ENCODE measurements at places on chromosomes 1 and 21.

DNA sequence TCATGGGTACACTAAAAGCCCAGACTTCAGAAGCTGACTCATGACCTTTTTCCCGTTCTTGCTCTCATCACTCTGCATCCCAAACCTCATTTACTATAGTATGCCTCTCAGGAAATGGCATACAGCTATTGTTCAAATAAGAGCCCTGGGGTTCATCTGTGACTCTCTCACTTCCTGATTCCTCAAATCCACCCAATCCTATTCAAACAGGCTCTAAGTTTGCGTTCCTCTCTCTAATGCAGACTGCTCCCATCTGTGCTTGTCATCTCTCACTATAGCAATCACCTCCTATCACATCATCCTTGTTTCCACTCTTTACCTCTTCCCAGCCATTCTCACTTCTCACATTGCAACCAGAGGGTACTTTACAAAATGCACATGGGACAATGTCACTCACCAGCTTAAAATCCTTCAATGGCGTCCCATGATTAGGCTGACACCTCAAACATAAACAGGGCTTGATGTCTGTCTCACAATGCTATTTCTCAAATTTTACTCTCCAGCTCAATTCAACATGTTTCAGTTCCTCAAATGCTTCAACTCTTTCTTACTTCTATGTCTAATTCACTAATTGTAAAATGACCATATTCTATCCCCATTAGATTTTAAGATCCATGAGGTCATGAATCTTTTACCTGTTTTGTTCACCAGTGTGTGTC lies 408.4 kb downstream of the NTNG1 start:
- H3K4me3 ChIP-seq, result no peak overlapping the region
- H3K27me3 ChIP-seq, result no peaks in the 10 kb centered on the region
- no peak overlapping the region for H3K27ac ChIP-seq
- DNase-seq, result no peak
- no peaks in the 10 kb centered on the region for H3K36me3 ChIP-seq

GRCh38 chr1:181503171-181503810 lies 20.0 kb downstream of the CACNA1E start:
- H3K27me3 ChIP-seq, result no peaks in the 10 kb centered on the region
- DNase-seq, result no peak
- H3K27ac ChIP-seq, result no peak overlapping the region
- no peaks in the 10 kb centered on the region for H3K4me1 ChIP-seq
- H3K36me3 ChIP-seq, result no peaks in the 10 kb centered on the region

GRCh38 chr1:219099307-219099706 lies 74.4 kb upstream of the LYPLAL1 start:
- H3K4me3 ChIP-seq, result no peak overlapping the region
- no peak for DNase-seq
- no peaks in the 10 kb centered on the region for H3K4me1 ChIP-seq
- no peak overlapping the region for H3K27ac ChIP-seq
- no peaks in the 10 kb centered on the region for H3K27me3 ChIP-seq
- H3K36me3 ChIP-seq, result no peaks in the 10 kb centered on the region

DNA sequence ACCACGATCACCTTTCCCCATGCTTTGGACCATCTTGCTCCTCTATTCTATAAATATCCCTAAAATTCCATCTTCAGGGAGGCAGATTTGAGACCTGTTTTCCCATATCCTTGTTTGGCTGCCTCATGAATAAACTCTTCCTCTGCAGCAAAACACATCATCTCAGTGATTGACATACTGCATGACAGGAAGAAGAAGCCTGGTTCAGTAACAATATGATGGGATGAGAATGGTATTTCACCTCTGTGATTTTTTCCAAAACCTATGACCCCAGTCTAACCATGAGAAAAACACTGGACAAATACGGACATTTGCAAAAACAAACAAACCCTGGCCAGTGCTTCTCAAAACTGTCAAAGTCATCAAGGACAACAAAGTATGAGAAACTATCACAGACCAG lies 53.8 kb upstream of the ZSWIM5 start:
- H3K4me1 ChIP-seq, result peaks cover 13% of the 10 kb centered on the region
- peak overlapping the region; percentile 20 for H3K27ac ChIP-seq
- DNase-seq, result no peak
- H3K36me3 ChIP-seq, result no peaks in the 10 kb centered on the region

GRCh38 chr1:84504580-84505492 lies 1.4 kb upstream of the SPATA1 start:
- peak overlapping the region; percentile 98 for H3K4me3 ChIP-seq
- peaks cover 41% of the 10 kb centered on the region for H3K4me1 ChIP-seq
- H3K36me3 ChIP-seq, result peaks cover 13% of the 10 kb centered on the region
- peak overlapping the region; percentile 97 for H3K27ac ChIP-seq
- no peaks in the 10 kb centered on the region for H3K27me3 ChIP-seq
- DNase-seq, result no peak

DNA sequence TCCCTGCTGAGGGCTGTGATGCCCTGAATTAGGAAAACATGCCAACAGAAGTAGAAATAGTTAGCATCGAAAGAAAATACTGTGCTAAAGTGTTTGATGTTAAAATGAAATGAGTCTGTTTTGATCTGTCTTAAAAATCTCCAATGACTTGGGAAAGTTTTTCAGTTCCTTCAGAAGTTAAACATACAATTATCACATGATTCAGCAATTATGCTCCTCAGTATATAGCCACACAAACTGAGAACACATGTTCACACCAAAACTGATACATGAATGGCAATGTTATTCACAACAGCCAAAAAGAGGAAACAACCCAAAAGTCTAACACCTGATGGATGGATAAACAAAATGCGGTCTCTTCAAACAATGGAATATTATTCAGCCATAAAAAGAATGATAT lies 130.6 kb downstream of the PTPN14 start:
- no peak for DNase-seq
- H3K36me3 ChIP-seq, result peaks cover 6% of the 10 kb centered on the region
- H3K4me1 ChIP-seq, result peaks cover 89% of the 10 kb centered on the region

DNA sequence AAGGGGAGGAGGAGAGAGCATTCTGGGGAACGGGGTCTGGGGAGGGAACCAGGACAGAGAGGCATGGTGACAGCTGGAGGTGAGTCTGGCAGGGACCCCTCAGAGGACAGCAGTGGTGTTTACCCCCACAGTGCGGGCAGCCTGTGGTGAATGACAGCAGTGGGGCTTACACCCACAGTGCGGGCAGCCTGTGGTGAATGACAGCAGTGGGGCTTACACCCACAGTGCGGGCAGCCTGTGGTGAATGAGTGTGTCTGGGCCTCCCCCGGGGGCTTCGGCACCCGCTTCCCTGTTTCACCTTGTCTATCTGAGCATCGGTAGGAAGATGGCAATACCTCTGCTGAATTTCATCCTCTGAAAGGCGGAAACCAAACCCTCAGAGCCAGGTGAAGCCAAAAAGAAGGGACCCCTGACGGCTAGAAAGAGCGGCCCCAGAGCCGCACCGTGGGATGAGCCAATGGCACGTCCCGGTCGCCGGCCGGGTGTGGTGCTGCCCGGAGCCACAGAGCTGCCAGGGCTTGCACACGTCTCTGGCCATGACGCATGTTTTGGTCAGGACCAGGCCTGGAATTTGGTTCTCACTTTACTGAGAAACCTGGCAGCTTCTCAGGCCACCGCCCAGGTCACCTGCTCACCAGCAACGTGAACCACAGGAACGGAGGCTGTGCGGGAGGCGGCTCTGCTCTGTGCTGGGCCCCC lies 54.1 kb downstream of the SIK1 start:
- H3K27ac ChIP-seq, result no peak overlapping the region
- H3K27me3 ChIP-seq, result peaks cover 2% of the 10 kb centered on the region
- H3K4me3 ChIP-seq, result no peak overlapping the region

GRCh38 chr1:182561456-182561855 lies 27.6 kb downstream of the RNASEL start:
- H3K27ac ChIP-seq, result no peak overlapping the region
- no peaks in the 10 kb centered on the region for H3K4me1 ChIP-seq
- H3K27me3 ChIP-seq, result peaks cover 2% of the 10 kb centered on the region
- H3K36me3 ChIP-seq, result no peaks in the 10 kb centered on the region
- no peak overlapping the region for H3K4me3 ChIP-seq
- no peak for DNase-seq

DNA sequence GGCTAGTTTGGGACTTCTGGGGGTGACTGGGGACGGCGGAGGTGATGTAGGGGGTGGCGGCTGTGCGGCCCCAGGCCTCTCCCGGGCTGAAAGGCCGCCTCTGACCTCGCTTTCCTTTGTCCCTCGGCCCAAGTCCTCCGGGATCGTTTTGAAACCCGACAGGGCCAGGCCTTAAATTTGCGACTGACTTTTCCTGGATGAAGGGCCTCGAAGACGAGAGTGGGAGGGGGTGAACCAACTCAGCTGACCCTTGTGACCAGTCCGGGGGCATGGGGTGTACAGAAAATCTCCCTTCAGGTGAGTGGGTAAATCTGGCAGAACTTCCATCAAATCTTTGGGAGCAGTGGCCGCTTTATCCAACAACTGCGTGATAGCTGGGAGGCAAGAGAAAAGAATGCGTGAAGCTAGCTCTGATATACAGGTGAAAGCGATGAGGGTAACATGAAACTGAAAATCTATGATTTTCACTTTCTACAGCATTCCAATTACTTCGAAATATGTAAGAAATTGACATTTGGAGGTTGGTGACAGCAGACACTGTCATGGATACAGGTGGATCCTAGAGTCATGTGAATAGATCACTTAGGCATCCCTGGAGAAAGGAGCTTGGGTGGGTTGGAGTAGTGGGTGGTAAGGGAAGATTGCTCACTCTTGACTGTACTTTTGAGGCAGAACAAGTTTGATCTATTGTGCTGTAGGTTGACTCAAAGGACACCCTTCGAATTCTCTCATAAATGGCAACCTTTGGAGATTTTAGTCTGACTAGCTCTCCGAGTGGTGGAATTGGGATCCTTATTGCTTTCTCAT lies 885 bp downstream of the AHCYL1 start:
- H3K27me3 ChIP-seq, result no peaks in the 10 kb centered on the region
- H3K4me1 ChIP-seq, result peaks cover 71% of the 10 kb centered on the region
- DNase-seq, result no peak
- peak overlapping the region; percentile 100 for H3K27ac ChIP-seq
- H3K36me3 ChIP-seq, result peaks cover 5% of the 10 kb centered on the region
- peak overlapping the region; percentile 96 for H3K4me3 ChIP-seq

GRCh38 chr1:75791022-75791421 lies 5.0 kb downstream of the RABGGTB start:
- peak overlapping the region; percentile 10 for H3K27ac ChIP-seq
- no peak for DNase-seq
- H3K4me3 ChIP-seq, result no peak overlapping the region
- peaks cover 55% of the 10 kb centered on the region for H3K36me3 ChIP-seq
- no peaks in the 10 kb centered on the region for H3K27me3 ChIP-seq
- H3K4me1 ChIP-seq, result peaks cover 46% of the 10 kb centered on the region

DNA sequence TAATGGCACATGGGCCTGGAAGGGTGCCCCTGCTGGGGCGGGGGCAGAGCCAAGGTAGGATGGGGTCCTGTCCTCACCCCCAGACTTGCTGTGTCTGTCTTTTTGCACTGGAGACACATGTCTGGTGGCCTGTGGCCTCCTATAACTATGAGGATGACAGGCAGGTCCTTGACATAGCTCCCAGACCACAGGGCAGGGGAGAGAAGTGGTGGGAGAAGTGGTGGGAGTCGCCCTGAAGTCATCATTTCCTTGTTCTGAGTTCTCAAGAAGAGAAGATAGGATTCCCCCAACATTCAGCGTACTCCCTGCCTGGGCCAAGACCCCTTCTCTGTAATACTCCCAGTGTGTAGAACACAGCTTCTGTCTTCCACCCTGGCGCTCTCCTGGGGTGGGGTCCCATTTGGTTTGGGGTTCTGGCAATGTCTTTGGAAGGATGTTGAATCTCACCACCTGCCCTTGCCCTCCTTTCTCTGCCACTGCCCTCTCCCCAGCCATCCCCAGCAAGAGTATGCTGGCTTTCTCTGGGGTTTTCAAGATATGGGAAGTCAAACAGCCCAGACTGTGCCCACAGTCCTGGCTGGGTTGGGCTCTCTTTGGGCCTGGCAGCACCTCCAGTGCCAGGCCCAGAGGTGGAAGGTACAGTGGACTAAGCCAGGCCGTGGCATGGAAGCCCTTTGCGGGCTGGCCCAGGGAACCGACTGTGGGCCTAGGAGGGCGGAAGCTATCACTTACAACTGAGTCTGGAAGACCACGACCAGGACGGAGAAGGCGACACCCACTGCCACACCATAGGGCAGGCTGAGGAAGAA lies 19.4 kb downstream of the SLC26A9 start:
- peaks cover 3% of the 10 kb centered on the region for H3K4me1 ChIP-seq
- DNase-seq, result no peak
- no peak overlapping the region for H3K27ac ChIP-seq

- no peak overlapping the region for H3K27ac ChIP-seq
- peak; percentile 15 for DNase-seq
- H3K36me3 ChIP-seq, result no peaks in the 10 kb centered on the region
- no peak overlapping the region for H3K4me3 ChIP-seq
- H3K4me1 ChIP-seq, result no peaks in the 10 kb centered on the region
- H3K27me3 ChIP-seq, result peaks cover 26% of the 10 kb centered on the region
Measured at GRCh38 chr21:32979598-32980268, 46.0 kb upstream of the OLIG2 start.

DNA sequence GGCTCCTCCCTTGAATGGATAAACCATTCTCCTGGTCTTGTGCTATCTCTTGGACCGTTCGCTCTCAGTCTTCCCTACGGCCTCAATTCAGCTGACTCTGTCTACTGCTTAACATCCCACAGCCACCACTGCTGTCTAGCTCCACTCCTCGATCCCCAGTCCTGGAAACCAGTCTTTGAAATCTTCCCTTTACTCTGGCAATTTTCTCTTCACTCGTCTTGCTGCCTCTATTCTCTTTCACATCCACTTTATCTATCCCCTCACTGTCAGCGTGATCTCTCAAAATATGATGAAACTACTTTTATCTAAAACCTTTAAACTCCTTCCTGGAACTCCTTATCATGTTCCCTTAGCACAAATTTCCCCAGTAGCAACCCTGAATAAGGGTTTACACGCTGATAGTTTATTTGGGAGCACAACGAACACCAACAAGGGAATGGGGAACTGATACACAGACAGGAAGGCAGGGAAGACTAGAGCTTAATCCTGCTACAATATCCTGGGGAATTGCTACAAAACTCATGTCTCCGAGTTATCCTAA lies 131.6 kb upstream of the SAMSN1 start:
- DNase-seq, result no peak
- no peaks in the 10 kb centered on the region for H3K27me3 ChIP-seq
- no peak overlapping the region for H3K27ac ChIP-seq
- no peak overlapping the region for H3K4me3 ChIP-seq

DNA sequence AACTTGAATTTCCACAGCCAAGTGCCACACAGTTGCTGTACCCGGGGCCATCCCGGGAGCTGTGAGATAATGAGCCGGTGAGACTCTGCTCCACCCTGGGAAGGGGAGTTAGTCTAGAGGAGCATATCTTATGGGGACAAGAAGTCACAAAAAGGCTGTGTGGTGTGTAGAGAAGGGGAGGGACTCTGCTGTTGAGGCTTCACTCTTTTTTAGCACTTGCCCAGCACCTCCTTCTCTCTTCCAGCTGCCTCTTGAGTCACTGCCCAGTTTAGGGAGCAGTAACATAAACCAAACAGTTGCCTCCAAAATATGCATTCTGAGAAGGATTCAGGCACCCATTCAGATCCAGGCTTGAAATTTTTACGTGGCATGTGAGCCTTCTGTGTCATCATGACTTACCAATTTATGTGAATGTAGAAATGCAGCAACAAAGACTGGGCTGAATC lies 744 bp upstream of the WDR26 start:
- H3K27me3 ChIP-seq, result no peaks in the 10 kb centered on the region
- no peak for DNase-seq
- H3K4me3 ChIP-seq, result peak overlapping the region; percentile 95
- peak overlapping the region; percentile 94 for H3K27ac ChIP-seq

GRCh38 chr1:19860418-19860817 lies 21.8 kb upstream of the OTUD3 start:
- no peaks in the 10 kb centered on the region for H3K27me3 ChIP-seq
- H3K27ac ChIP-seq, result no peak overlapping the region
- no peak for DNase-seq
- no peak overlapping the region for H3K4me3 ChIP-seq
- peaks cover 4% of the 10 kb centered on the region for H3K36me3 ChIP-seq
